NCI-H1694 treated with DMSO at 0.1 percent for 48 hours (cell line): ENCODE measurements at places on chromosomes 3 and 15.

GRCh38 chr3:190785047-190785446, 77.4 kb downstream of the GMNC start:
- no peak for DNase-seq

DNA sequence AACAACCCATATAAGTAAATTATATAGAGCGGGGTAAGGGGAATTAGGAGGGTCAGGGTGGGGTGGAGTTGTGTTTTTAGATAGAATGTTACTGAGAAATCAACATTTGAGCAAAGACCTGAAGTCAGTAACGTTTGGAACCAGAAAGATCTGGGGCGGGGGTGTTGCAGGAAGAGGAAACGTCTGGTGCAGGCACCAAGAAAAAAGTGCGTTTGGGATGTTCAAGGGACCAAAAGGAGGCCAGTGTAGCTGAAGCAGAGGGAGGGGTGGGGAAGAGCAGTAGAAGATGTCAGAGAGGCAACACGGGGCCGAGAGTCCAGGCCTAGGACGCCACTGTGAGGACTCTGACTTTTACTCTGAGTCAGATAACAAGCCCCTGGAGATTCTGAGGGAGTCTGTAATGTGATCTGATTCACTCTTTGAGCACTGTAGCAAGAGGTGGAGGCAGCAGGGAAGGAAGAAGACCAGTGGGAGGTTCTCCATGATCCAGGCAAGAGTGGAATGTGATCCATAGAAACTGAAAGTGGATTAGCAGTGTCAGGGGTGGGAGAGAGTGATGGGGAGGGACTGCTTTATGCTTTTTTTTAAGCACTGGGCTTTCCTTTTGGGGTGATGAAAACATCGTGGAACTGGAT, 179.3 kb upstream of the CHRM5 start:
- DNase-seq: no peak

DNA sequence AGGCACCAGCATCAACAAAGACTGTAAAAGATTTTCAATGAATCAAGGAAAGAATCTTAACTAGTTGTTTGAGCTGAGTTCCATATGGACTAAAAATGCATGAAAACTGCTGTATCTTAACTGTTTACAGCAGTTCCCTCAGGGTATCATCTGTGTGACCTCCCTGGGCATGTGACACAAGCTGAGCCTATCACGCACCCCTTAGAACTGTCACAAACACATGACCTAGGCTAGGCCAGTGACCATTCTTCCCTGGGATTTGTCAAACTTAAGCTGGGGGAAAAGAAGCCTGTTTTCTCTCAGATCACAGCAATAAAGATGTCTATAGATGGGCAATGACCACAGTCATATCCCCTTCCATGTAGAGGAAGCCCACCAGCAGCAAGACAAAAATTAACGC, 35.7 kb downstream of the IGF2BP2 start:
- no peak for DNase-seq

DNA sequence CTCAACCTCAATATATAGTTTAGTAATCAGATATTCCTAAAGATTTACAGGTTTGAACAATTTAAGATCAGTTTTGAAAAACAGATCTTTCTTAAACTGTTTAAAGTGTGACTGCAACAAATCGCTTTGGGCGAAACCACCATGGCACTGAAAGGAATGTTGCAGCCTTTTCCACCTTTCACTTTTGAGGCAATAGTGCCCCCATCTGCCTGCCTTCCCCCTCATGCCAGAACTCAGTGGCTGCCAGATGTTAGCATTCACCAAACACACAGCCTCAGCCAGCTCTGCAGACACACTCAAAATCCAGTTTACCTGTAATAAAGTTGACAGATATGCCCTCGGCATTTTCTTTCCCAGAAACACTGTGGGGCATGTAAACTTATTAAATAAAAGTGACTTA, 3.3 kb downstream of the LYSMD4 start:
- DNase-seq: peak; percentile 7

GRCh38 chr15:77032052-77032646, 37.2 kb downstream of the PSTPIP1 start:
- DNase-seq: no peak

GRCh38 chr15:45402955-45403877, 24.9 kb upstream of the GATM start:
- DNase-seq: no peak

DNA sequence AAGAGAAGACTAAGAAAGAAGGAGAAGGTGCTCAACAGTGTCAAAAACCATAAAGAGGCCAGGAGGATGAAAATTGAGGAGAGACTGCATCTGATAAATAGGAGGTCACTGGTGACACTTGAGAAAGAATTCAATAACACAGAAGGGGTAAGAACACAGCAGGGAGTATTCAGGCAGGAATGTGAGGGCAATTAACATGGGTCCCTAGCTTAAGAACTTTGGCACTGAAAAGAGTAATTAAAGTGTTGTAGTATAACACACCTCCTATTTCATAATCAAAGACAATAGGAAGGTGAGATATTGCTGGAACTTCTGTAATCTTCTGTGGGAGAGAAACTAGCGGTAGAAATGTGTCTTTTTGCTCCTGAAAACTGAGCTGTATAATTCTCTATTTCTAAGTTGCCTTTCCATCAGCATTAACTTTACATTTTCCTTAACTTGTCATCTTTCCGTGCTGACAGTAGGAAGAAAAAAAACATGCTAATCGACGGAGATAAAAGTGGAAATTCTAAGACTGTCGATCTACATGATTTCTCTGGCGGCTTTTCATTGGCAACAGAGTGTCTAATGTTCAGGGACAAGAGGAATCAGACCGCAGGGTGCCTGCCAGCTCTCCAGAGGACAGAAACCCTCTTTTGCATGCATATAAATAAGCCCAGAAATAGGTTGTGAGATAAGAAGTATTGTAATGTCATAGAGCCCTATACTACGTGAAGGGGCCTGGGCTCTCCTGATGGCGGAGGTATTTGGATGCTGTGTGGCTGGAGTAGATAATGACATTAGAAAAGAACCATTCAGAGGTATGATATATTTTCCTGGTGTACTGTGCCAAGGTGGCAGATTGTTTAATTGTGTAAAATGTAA, 147.9 kb upstream of the GAP43 start:
- DNase-seq: no peak

- DNase-seq: no peak
These were observed 32.3 kb upstream of the MFSD1 start for GRCh38 chr3:158769549-158769948.

- DNase-seq: no peak
These were observed 632.0 kb downstream of the NSUN3 start for GRCh38 chr3:94694894-94695293.

- DNase-seq: no peak
These were observed 16.8 kb upstream of the SMAD3 start for GRCh38 chr15:67048281-67049279.

GRCh38 chr3:115438799-115439198, 184.5 kb upstream of the GAP43 start:
- DNase-seq: no peak

- no peak for DNase-seq
These were observed 52.9 kb downstream of the BCHE start for GRCh38 chr3:165784337-165784736.

DNA sequence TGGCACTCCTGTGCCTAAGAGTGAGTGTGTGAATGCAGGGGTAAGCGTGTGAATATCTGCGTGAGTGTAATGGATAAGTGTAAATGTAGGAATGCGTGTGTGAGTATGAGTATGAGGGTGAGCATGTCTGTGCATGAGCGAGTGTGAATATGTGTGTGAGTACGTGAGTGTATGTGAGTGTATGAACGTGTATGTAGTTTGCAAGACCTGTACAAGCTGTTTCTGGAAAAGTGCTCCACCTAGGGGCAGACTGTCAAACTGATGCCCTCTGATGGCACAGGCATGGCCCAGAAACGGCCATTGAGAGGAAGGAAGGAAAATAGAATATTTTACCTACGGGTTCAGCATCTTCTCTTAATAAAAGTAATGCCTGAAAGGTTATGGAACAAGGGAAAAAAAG, 24.4 kb upstream of the FRMD4B start:
- DNase-seq: no peak

DNA sequence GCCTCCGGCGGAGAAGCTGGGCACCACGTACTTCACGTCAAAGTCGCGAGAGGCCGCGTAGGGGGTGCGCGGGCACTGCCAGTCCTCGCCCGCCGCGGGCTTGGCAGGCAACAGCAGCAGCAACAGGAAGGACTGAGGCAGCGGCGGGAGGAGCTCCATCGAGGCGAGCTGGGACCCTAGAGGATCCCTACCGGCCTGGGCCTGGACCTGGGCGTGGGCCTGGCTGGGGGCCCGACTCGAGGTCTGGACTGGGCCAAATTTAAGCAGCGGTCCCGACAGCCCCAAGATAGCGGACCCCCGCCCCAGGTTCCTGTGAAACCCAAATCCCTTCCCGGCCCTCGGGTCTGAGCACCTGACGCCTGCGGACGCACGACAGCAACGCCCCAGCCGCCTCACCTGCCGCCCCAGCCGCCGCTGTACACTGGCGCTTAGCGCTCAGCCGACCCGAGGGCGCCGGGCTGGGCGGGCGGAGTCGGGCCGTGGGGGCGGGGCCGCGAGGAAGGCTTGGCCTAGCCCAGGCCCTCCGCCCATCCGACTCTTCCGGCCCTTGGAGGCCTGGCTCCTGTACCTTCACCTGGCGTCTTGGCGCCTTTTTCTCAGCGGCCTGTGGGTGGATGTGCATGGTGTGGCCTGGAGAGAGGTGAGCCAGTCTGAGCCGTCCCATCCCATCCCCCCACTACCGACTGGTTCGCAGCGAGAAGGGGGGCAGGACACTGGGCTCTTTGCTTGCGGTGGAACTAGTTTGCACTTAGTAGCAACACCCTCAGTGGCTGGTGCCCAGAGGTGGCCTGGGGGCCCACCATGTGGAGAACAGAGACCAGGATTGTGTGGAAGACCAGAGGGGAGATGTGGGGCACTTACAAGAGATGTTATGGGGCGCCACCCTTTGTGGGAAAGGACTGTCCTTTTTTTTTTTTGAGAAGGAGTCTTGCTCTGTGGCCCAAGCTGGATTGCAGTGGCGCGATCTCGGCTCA, at the start of gene MST1R:
MST1R (minus strand) TSS at position 423 of the 974 bp plus-strand sequence; CDS start at position 159, 264 bp downstream.
- no peak for DNase-seq

GRCh38 chr15:91224755-91225380, 124.8 kb downstream of the SV2B start:
- peak; percentile 74 for DNase-seq

DNA sequence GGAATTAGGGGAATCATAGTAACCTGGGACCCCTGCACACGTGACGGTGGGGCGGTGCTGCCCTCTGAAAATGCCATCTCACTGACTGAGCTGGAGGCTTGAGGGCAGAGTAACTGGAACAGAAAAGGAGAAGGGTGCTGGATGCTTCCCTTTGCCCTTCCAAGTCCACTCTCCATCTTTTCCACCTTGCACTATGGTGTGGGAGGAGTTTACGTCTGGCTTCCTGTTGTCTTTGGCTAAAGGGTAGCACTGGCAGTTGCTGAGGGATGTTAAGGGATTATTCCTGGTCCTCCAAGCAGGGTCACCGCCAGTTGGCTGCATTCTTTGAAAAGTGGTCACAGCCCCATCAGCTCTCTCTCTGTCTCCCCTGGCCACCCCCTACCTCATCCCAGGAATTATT, 129.4 kb upstream of the SNTN start:
- no peak for DNase-seq

DNA sequence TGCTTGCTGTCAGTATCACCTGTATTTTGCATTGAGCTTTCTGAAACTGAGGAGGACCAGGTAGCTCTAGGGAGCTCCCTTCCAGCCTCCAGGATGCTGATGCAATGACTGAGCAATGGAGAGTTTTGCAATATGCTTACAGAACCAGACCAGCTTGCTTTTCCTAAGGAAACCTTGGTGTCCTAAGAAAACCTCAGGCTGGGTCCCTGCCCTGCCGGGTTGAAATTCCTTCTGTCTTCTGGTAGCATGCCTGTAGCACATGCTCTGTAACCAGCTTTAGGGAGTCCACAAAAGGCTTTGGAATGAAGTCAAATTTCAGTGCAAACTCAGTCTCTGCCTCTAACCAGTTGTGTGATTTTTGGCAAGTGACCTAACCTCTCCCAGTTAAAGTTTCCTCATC, 65.8 kb upstream of the GSK3B start:
- no peak for DNase-seq

GRCh38 chr3:8485141-8485870, 16.3 kb upstream of the LMCD1 start:
- no peak for DNase-seq

DNA sequence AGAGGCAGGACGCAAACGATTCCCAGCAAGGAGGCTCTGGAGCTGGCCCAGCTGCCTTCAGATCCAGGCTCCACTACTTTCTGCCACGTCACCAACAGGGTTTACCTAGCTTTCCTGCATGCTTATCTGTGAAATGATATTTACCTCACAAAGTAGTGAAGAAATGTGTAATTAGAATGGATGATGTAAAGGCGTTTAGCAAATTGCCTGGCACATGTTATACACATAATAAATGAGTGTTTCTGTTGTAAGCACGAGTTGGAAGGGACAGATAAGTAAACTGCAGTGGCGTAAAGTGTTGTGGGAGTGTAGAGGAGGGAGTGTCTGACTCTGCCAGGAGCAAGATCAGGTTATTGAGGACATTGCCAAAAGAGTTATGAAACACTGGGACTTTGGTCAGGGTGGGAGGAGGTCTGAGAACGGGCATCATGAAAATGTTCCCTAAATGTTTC, 3.5 kb upstream of the CHAC1 start:
- DNase-seq: no peak

- DNase-seq: no peak
These were observed 17.3 kb upstream of the CDCP1 start for GRCh38 chr3:45163481-45163880.

GRCh38 chr3:42905740-42906069, 237 bp upstream of the ZNF662 start:
- no peak for DNase-seq

DNA sequence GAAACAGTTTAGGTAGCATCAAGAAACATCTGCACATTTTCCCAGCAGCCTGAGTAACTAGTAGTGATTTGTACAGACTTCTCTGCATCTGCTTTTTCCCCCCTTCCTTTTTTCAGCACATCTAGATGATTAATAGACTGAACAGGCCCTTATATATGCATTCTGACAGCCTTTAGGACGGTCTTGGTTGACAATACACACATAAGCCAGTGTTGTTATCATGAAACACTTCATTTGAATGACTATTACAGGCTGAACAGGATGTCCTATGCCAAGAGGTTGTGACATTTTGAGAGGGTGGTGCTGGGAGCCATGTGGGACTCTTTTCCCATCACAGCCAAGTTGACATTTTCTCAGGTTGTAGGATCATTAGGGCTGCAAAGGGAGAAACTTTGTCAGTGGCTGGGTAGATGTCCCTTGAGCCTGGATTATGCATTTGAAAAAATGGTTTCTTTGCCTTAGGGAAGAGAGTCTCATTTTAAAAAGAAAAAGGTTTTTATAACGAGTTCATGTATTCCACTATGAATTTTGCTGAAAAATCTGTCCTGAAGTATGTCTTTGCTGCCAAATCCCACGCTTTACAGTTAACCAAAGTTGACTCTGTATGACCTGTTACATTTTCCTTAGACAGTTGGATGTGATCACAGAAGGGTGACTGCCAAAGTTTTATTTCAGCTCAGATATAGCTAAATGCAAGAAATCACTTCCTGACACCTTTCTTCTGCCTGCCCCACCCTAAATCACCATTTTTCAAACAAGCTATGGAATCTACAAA, 73.7 kb downstream of the FILIP1L start:
- DNase-seq: no peak

DNA sequence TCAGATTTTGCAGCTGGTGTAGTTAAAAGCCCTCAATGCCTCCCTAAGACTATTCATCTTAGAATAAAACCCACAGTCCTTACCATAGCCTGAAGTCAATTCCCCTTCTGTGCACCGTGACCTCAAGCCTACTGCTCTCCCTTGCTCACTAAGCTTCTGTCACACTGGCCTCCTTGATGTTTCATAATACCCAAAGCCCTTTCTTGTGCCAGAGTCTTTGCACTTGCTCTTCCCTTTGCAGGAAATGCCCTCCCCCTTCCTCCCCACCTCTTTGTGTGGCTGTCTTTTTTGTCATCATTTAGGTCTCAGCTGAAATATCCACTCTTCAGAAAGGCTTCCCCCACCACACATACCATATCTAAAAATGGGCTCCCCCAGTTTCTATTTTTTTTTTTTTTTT, 4.2 kb upstream of the PLEKHO2 start:
- no peak for DNase-seq
